Fibroblast of upper back skin (primary cell): ENCODE measurements at places on chromosomes 1 and 21.

GRCh38 chr21:44450402-44450801, 4.9 kb upstream of the LRRC3 start:
- no peak for DNase-seq

GRCh38 chr1:205395616-205396015, 26.2 kb downstream of the LEMD1 start:
- no peak for DNase-seq

GRCh38 chr1:233695901-233696300, 82.0 kb downstream of the KCNK1 start:
- no peak for DNase-seq

DNA sequence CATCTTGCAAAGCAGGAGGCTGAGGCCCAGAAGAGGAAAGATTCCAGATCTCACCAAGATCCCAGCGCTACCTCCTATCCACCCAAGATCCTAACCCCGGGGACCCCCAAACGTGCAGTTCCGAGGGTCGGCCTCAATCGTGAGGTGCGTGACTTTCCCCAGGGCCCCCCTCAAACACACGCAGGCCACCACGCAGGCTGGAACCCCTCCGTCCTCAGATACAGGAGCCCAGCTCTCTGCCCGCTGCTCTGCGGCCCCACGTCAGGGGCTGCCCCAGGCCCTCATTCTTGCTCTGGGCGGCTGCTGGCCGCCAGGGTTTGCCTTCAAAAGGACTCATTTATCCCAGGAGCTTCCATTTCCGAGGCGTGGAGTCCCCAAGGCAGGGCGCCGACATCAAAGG, 39.9 kb downstream of the KRTAP10-1 start:
- DNase-seq = no peak

GRCh38 chr1:235326719-235327558, 1.0 kb downstream of the ARID4B start:
- no peak for DNase-seq

- peak; percentile 74 for DNase-seq
These were observed 11.0 kb downstream of the DMRTB1 start for GRCh38 chr1:53470155-53470554.

GRCh38 chr1:208486677-208487076, 242.5 kb upstream of the PLXNA2 start:
- DNase-seq = no peak

GRCh38 chr1:34520111-34520510, 234.7 kb upstream of the GJB5 start:
- peak; percentile 1 for DNase-seq

- no peak for DNase-seq
These were observed 10.9 kb downstream of the RASSF5 start for GRCh38 chr1:206518206-206518605.

- no peak for DNase-seq
These were observed 2.5 kb upstream of the ST3GAL3 start for GRCh38 chr1:43704838-43705237.

DNA sequence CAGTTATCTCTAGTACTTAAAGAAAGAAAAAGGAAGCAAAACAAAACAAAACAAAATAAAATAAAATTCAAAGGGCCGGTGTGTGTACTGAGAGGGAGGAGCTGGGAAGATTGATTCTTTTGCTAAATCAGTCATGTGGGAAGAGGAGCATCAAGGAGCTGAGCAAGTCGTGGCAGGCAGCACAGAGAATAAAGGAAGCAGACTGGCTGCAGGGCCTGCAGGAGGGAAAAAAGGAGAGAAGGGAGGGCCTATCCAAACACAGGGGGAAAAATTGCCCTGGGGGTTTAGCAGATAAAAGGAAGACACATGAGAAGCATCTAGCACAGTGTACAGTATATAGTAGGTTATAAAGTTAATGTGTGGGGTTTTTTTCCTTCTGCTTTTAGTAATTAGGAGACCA, 27.6 kb downstream of the AGO4 start:
- DNase-seq = no peak

DNA sequence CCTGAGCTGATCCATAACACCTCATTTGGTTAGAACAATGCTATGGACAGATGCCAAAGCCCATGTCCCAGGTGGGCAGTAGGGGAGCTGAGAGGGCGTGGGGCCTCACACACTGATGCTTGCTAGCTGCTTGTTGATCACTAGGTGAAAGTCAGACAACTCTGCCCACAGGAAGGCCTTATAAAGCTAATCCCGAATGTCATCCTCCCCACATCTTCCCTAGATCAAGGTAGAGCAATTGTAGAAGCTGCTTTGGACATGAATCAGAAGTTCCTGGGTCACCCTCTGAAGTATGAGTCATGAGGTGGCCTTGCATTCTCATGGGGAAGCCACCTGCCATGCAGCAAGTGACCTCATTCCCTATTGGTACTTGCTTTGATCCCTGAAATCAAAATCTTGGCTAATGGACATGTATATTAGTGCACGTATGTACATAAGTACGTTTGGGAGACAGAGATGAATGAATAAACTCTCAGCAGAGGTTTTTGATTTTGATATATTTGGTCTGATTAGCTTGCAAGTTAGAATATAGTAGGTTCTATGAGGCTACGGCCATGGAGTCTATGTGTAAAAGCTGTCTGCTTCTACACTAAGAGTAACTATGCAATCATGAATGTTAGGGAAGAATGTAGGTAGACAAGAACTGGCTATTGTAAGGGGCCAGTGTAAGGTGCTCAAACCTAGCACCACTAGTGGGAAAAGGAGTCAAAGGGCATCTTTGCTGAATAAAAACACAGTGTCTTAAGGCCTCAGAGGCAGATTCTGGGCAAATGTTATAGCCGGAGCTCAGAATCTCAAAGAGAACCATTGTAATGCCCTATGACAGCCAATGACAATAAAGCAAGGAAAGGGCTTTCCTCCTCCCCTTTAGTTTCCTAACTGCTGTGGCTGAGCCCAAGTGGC, 52.6 kb downstream of the ABCA4 start:
- no peak for DNase-seq
